ENCODE measurements at places on chromosomes 1 and 21.

GRCh38 chr1:237478082-237478481 is 412.6 kb downstream of the ZP4 start:
- no peak for DNase-seq

DNA sequence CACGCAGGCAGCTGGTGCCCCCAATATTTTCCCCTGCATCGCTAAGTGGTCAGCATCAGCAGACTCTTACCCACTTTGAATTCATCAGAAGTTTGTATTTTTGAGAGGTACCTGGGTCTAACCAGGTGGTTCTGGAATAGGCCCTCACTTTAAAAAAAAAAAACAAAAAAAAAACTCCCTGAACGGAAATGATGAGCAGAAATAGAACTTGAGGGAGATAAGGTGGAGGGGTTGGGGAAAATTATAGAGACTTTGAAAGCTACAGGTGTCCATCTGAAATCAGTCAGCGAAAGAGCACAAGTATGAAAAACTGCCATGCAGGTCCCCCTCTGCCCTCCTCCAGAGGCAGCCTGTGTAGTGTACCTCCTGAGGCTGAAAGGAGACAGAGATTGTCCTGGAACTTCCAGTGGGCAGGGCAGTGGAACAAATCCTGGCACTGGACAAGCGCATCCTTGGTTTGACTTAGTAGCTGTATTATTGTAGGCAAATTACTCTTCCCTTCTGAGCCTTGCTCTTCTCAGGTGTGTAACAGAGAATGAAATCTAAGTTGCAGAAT is 1.2 kb downstream of the SLAMF7 start:
- no peak for DNase-seq

GRCh38 chr1:172277275-172277674 is 143.2 kb upstream of the C1orf105 start:
- DNase-seq, result no peak

- DNase-seq, result no peak
Measured at GRCh38 chr21:32733990-32734613, 6.3 kb upstream of the SYNJ1 start.

DNA sequence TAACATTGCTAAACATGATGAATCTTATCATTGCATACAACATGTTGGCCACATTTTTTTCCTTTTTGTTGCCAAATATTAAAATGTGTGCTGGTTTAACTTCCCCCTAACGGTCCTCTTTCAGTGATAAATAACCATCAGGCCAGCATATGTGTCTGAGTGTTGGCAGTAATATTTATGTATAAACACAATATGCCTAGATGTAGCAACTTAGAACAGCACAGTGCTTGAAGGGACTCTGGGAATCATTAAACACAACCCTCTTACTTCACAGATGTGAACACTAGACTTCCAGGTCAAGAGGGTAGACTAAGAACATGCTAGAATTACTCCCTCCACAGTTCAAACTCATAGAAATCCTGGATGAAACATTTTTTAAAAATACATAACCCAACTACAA is 581.8 kb downstream of the PLPP3 start:
- no peak for DNase-seq

- DNase-seq, result no peak
Measured at GRCh38 chr1:20662110-20662475, 924 bp upstream of the DDOST start.

Measured in WERI-Rb-1 (cell line).